ENCODE measurements at places on chromosomes 4 and X.

GRCh38 chr4:18127030-18127429 is 105.5 kb upstream of the LCORL start:
- DNase-seq, result no peak

- DNase-seq, result no peak
Measured at GRCh38 chr4:54499308-54500074, 158.3 kb upstream of the KIT start.

DNA sequence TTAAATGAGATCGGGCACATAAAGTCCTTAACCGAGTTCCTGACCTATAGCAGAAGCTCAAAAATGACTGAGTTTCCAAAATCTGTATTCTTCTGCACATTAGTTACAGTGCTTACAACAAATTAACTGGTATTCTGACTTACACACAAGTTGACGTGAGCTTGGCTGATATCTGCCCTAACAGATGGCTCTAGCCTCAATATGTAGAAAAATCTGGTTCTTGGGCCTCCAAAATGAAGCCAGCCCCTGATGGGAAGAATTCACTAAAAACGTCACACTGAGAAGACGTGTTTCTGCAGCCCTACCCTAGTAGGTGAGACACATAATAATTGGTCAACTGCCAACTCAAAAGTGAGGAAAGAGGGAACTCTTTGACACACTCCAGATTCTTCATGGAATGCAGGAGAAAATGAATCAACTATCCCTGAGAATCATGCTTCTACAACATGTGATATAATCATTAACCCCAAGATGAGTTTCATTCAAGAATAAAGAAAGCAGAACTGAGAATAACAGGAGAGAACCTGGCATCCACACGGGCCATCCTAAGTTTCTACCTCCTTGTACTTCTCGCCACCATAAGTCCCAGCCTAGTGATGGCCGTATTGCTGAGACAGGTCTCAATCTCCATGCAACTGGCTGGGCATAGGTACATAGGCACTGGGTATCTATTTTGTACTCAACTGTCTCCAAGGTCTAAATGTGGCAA is 8.2 kb downstream of the STX18 start:
- DNase-seq, result no peak

GRCh38 chr4:36326476-36327029 is 45.1 kb downstream of the DTHD1 start:
- DNase-seq, result no peak

- DNase-seq, result no peak
Measured at GRCh38 chrX:10847333-10847732, 226.9 kb upstream of the MID1 start.
